ENCODE measurements at places on chromosomes 12 and 14.

DNA sequence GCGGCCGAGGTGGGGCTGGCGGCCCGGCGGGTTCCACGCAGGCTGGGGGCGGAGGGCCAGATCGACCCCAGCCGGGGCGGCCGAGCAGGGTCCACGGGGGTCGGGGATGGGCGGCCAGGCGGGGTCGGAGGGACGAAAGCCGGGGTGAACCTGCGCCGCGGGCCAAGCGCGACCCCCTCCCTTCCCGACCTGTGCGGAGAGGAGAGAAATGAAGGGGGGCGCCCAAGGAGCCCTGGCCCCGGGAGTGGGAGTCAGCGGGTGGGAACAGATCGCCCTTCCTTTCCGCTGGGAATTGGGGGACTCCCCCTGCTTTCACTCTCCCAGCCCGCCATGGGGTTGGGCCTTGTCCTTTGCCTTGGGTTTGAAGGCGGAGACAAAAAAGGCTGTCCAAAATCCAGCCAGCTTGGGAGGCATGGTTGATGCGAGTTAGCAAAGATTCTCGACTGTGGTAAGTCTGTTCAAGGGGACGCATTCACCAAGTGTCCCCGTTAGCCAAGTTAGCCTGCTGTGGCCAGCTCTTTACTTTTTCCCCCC, 559 bp upstream of the CKAP4 start:
- no peak for DNase-seq

DNA sequence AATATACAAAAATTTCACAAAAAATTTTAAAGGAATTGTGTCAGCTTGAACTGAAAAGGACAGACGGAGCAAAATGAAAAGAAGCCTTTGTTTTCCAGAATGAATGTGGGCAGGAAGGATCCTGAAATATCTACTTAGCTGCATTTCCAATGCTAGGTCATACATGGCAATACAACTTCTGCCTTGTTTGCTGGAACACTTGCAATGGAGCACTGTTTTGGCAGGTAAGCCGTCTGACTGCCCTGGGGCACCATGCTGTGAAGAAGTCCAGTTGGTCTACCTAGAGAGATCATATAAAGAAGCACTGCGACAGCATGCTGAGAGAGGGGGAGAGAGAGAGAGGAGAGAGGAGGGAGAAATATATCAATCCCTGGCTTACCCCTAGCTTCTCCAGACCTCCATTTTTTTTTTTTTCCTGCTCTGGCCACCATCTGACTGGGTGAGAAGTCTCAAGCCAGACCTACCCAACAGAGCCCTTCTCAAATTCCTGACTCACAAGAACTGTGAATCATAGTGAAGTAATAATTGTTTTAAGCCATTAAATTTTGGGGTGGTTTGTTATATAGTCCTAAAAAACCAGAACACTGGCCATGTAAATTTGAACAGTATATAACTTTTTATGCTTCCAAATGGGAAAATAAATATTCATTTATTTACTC, 97.1 kb upstream of the PRICKLE1 start:
- DNase-seq, result no peak

DNA sequence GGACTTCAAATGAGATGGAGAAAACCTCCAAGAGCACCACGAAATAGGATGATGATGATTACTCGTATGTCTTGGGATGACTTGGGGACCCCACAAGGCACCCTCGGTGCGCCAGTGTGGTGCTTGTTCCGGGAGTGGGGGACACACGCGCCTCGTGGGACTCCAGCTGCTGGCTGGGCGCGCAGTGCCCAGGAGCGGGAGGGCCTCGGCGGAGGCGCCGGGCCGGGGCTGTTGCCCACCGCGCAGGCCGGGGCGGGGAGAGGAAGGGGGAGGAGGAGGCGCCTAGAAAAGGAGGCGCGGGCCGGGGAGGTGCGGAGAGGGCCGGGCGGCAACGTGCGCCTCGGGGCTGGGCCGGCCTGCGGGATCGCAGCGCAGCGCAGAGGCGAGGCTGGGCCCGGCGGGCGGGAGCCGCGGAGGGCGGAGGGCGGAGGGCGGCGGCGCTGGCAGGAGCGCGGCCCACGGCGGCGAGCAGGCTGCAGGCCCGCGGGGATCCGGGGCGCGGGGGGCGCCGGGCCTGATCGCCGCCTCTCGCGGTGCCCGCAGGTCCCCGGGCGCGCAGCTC, at the start of gene RFLNA:
TSS of gene RFLNA (plus strand) at position 314 of the 562 bp plus-strand sequence. CDS start 337 bp downstream, outside the sequence.
- DNase-seq, result no peak

- no peak for DNase-seq
Observed at GRCh38 chr12:45886685-45887084, 103.7 kb downstream of the SCAF11 start.

GRCh38 chr12:117468016-117468415, 106.6 kb upstream of the NOS1 start:
- no peak for DNase-seq

- no peak for DNase-seq
Observed at GRCh38 chr14:70282666-70283065, 76.8 kb downstream of the COX16 start.

- no peak for DNase-seq
Observed at GRCh38 chr14:75861161-75861621, 120.6 kb downstream of the TGFB3 start.

DNA sequence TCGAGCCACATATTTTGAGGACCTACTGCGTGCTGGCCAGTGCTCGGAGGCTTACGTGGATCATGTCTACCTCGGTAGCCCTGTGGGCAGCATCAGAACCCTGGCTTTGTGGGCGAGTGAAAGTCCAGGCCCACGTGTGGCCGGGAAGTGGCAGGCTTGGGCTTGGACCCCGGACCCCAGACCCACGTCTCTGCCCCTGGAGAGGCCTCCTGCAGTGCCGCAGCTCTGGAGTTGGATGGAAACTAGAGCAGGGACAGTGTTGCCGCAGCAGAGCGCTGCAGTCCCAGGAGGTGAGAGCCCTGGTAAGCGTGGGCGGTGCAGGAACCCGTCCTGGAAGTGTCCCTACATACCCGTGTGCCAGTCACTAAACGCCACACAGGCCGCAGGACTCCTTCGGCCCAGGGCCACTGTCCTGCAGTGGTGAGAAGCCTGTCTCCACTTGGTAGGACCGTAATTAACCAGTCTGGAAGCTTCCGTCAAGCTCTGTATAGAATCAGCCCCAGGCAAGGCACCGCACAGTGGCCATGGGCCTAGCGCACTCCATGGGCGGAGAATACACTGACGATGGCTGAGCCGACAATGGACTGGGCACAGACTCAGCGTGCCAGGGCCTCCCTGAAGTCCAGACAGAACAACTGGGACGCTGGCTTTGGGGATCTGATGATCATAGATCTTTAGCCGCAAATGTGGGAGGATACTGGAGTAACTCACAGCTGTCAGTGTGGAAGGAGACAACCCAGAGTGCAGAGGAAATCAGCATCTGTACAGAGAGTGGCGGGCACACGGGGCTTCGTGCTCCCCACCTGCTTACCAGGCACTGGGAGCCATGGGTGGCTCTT, 219.5 kb downstream of the KIF26A start:
- DNase-seq, result no peak

- peak; percentile 73 for DNase-seq
Observed at GRCh38 chr14:22570132-22570949, 18.7 kb downstream of the DAD1 start.

DNA sequence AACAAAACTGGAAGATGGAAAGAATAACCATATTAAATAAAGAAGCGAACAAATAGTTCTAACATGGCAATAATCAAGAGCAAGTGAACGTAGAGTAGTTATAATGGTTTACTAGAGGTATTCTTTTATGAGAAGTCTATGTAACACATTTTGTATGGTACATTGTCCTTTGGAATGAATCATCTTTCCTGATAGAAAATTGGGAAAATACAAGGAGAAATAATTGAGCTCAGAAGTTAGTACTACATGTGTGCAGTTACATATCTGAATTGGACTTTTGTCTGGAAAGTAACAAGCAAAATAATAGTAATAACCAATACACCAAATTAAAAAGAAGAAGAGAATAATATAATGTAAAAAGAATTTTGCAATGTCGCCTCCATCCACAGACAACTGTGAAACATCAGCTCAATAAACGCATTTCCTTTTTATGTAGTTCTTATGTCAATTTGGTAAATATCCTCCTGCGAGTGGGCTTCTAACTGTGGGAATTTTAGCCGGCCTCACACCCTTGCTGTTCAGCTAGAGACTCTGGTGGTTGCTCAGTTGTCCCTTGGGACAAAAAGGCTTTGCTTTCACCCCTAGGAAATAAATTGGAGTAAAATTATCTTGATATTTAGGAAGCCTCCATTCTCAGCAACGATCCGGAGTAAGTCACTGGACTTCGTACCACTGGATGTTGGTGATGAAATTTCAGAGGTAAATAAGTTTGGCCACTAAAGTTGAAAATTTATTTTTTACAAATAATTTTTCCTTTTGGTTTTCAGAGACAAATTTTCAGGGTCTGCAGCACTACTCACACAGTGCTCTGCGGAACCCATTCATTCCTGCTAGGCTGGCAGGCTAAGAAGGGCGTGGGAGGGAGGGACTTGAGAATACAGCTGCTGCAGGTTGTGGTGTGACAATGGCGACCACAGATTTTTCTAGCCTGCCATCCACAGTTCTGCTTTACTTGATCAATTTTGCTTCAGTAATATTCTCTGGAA, 1.1 kb upstream of the TUBA1A start:
- DNase-seq, result no peak

DNA sequence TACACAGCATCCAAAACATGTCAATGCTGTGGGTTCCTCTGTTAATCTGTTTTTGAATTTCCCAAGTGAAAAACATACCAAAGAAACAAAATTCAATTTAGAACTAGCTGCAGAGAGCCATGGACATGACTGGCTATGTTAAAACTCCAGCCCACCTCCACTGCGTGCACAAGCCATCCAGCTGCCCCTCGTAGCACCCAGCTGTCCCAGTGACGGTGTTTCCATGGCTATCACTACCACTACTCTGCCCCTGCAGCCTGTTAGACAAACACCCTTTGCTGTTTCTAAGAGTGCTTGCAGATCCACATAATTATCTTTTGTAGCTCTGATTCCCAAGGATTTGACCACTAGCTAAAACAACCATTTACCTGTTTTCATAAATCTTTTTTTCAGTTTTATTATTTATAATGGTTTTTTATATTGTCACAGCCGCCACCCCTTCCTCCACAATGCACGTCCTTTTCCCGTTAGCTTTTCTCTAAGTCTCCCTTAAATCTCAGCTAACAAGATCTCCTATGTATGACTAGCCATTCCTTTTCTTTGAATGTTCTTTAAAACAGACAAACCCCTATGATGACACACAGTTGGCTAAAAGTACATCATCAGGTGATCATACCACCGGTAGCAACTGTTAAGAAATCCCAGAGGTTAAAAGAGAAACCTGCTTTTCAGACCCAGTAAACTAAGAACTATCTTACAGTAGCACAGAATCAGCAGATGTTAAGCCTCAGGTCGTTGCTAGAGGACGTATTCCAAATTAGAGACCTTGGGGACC, 37.8 kb upstream of the NAA30 start:
- no peak for DNase-seq
